NCI-H69 (cell line): ENCODE measurements at places on chromosomes 1 and 21.
A peak's percentile ranks its signal among the peaks of the same experiment; 100 is the strongest.

DNA sequence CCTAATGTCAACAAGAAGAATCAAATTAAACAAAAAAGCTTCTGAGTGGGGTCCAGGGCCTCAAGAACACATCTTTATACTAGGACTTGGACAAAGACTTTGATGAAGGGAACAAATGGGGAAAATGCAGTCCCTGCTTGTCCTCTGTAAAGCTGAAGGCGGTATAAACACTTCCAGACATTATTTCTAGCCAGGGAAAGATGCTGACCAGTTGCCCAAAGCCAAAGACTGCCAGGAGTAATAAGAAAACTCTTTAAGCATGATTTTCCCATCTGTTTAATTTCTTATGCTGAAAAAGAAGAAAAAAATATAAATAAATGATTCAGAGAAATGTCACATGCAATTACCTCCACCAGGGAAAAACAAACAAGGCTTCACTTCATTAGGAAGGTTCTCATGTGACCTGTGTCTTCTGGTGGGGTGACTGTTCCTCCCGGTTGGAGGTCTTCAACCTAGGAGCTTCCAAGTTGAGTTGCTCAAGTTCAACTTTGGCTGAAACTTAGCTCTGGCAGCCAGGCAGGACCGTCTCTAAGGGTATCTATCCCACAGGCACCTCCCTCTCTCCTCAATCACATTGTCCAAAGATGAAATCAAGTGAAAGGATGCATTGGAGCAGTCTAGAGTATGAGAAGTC is 65.2 kb upstream of the KCNE2 start:
- DNase-seq: no peak

DNA sequence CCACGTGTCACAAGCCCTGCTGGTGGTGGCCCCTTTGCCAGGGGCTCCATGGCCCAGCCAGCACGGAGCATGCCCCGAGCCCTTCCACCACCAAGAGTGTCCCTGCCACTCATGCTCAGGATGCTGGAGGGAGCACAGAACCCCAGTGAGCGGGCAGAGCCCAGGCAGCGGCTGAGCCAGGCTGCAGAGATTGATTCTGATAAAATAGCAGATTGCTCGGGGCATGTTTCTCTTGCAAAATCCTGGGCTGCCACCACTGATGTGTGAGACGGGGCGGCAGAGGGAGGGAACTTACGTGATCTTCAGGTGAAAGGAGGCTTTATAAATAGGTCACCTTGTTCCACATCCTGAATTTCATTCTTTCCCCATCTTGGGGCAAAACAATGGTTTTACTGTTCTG is 53.2 kb downstream of the SPSB1 start:
- DNase-seq: no peak

DNA sequence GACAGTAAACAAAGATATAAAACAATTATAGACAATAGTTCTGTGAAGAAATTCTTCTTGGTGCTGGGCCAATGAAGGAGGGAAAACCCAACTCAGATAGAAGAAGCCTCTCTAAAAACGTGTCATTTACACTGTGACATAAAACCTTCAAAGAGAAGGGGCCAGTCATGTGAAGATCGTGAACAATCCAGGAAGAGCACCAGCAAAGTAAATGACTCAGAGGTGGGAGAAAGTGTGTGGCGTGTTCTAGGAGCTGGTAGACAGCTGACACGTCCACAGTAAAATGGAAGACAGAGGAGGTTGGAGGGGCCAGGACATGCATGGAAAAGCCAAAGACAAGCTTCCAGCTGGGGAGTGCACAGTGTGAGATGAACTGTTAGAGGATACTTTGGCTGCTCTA is 143.6 kb downstream of the VAV3 start:
- DNase-seq: no peak

DNA sequence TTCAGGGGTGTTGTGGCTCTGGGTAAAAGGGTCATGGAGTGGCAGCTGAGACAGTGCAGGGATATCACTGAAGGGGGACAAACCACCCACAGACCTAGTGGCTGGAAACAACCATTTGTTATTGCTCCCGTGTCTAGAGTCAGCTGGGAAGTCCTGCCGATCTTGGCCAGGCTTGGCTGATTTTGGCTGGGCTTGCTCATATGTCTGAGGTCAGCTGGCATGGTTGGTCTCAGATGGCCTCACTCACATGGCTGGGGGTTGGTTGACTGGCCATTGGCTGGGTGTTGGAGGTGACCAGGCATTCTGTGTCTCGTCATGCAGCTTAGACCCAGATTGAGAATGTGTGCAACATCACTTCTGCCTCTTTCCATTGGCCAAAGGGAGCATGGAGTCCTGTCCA is 203.8 kb upstream of the POU3F1 start:
- DNase-seq: no peak

GRCh38 chr1:176741181-176741580 is 278.2 kb downstream of the PAPPA2 start:
- DNase-seq: no peak

- DNase-seq: peak; percentile 34
Measured at GRCh38 chr21:43957611-43958362, 54.3 kb upstream of the TRAPPC10 start.

DNA sequence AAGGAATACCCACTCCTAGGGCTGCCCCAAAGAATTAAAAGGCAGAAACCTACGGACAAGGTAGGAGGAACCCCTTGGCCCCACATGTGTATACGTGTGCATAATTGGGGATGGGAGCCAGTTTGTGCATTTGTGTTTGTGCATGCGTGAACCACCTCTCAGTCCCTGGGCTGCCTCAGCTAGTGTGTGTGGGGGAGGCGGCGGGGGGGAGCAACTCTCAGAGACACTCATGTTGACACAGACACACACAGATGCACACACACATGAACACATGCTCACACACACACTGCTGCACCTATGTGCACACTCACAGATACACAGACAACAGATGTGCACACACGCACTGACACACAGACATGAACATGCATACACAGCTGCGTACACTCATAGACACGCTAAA is 5.1 kb downstream of the LDLRAD1 start:
- DNase-seq: no peak

DNA sequence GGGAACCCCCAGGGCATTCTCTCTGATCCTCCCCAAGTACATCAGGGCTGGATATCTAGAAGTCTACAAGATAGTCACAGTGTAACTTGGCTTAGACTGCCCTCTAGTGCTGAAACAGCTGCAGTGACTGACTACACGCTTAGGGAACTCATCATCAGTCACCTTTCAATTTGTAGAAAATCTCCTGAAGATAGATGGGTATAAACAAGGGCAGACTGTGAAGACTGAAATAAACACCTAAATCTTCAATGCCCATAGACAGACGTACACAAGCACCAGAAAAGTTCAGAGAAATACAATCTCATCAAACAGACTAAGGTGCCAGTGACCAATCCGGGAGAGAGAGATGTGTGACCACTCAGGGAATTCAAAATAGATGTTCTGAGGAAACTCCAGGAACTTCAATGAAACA is 46.6 kb downstream of the PACC1 start:
- peak; percentile 80 for DNase-seq

GRCh38 chr1:38772953-38773352 is 86.6 kb downstream of the RRAGC start:
- no peak for DNase-seq

DNA sequence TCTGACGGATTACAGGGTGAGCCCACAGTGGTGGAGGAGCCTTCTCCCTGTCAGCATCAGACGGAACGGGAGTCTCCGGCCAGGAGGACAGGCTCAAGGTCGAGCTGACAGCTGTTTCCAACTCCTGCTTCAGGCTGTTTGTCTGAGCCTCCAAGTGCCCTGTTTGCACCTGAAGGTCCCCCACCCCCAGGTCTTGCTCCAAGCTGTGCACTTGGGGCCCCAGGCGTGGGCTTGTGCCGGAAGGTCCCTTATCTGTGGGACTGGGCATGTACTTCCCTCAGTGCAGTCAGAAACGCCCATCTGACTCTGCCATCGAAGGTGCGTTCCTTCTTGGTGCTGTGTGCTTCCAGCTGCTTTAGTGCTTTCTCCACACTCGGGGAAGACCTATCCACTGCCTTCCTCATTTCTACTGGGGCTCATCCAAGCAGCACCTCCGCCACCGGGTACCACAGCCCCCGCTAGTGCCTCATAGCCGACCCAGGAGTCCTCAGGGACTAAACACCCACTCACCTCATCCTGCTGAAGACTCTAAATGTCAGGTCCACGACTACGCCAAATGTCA is 29.5 kb upstream of the CR2 start:
- no peak for DNase-seq

DNA sequence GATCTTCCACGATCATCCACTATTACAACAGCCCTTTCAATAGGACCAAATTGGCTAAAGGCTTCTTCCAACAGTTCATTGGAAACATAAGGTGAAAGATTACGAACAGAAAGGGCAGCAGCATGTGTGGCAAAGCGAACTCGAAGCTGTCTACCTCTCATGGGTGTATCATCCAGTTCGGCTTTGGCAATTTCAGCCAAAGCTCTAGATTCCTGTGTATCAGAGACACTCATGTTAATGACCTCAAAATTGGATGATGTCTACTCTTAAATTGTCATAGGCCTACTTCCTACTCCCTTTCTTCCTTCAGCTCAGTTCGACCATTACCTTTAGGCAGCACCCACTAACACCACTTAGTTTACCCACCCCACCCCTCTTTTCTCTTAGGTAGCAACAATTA is 2.2 kb downstream of the SFPQ start:
- no peak for DNase-seq

- DNase-seq: peak; percentile 91
Measured at GRCh38 chr1:182601913-182602312, 2.3 kb downstream of the RGS16 start.

DNA sequence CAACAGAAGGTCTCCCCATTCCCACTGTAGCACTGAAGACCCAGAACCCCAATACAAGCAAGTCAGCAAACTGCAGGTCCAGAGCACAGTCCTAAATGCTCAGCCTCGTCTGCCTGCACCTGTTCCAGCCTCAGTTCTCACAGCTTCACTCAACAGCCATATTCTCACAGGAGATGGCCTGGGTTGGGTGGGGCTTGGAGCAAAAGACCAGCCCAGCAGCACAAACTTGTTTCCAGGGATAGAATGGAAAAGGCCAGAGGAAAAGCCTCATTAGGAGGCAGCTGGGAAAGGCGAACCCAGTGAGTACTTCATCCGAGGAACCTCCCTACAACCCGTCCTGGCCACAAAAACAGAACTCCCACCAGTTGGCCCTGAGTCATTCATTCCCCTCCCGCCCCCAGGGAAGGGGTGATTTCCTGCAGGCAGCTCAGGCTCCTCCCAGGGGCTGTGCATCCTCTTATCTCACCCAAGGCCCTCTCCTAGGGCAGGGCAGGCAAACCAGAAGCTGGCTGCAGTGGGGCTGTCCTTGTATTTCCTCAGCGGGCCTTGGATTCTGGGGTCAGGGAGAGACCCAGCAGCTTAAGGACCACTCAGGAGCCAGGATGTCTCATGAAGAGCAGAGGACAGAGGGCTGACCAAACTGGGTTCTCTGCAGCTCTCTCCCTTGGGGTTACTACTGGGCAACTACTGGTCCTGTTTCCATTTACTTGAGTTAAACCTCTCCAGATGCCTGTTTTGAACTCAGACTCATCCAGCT is 7.4 kb upstream of the MPL start:
- DNase-seq: no peak

- DNase-seq: no peak
Measured at GRCh38 chr1:153099461-153100045, 5.2 kb upstream of the SPRR2E start.

DNA sequence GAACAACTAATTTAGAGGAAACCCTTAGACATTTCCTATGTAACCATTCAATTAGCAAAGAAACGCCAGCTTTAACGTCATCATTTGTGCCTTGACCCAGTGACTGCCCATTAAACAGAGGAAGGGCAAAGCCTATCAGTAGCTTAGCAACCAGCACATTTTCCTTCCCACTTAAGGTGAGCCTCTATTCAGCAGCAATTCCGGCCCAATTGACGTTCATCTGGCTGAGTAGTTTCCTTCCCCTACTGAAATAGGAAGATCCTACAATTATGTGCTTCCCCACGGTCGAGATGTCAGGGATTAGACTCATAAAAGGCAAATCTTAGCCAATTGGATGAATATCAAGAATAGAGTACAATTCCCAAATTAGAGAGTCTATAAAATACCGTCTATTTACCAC is 482.1 kb upstream of the ADAMTS5 start:
- DNase-seq: no peak

DNA sequence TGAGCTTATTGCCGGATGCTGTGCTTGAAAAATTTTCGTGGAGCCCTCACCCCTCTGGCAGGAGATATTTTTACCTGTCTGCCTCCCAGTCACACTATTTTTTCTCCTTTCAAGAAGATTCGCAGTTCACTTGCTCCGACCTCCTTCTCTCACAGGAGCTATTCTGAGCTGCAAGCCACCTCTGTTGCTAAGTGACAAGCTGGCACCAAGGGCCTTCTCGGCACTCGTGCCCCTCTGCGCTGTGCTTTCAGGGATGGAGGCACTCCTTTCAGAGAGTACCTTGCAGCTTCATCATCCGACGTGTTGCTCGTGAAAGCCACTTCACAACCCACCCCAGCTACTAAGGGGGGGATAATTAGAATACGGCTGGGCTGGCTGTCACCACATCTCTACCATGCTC is 11.6 kb downstream of the SLC6A17 start:
- DNase-seq: peak; percentile 56

- DNase-seq: no peak
Measured at GRCh38 chr1:109162626-109163025, 48.7 kb downstream of the ELAPOR1 start.

DNA sequence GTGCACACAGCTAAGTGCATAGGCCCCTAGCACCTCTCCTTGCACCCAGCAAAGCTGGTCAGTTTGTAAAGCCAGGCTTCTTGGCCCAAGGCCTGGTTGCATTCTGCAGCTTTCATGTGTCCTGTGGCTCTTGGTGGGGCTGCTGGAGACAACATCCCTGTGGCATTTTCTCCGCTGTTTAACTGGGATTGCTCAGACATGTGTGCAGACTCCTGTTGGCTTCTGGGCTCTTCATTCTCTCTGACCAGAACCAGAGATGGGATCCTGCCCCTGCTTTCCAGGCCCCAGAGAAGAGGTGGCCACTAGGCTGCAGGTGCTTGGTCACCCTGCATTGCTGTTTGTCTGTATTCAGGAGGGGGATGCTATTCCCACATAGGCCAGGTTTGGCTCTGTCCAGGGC is 50.8 kb downstream of the FAM78B start:
- no peak for DNase-seq

DNA sequence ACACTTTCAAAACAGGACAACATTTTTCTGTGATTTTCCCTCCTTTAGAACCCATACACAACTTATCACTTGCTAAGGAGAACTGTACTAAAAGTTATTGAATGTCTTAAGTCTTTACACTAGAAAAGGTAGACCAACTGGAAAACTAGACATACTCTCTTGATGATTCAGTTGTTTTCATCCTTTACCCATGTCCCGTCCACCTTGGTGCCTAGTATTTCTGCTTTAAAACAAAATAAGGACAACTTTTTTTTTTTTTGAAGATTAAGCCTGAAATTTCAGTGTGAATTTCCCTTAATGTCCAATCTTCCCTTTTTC is 4.5 kb downstream of the CDKN2C start:
- peak; percentile 25 for DNase-seq

- peak; percentile 64 for DNase-seq
Measured at GRCh38 chr1:69441496-69441895, 126.2 kb upstream of the LRRC7 start.

DNA sequence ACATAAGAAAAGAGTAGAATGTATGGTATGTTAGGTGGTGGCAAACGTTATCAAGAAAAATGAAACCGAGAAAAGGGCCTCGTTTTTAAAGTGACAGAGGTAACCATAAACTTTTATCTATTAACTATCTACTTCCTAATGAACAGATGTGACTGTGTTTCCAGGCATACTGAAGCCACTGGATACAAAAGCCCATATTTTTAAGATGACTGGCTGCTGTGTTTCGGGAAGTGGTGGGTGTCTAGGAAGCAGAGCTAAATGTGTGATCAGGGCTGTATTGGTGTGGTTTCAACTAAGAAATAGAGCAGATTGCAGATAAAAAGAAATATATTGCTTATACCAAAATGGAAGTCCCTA is 71.8 kb downstream of the CHRM3 start:
- DNase-seq: no peak
